ENCODE measurements at places on chromosomes 4 and X. TPM values are rescaled to one million over a fixed set of nuclear protein-coding genes. Genes with fewer than 3 reads are reported as not detected.
A peak's percentile ranks its signal among the peaks of the same experiment; 100 is the strongest.

DNA sequence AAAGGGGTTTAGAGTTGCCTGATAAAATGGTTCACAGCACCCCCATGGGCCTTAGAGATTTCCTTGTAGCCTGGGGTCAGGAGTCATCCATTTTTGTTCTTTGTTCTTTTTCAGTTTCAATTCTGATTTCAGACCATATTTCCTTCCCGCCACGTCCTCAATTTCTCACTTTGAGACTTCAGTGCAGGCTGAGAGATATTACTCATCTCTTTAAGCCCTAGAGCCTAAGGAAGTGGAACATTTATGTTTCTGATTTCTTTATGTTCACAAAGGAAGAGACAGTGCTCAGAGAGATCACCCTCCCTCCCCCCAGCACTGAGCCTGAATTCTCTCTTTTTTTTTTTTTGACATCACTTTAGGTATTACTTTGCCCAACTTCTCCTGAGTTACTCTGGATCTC lies 56.3 kb downstream of the MSN start:
- DNase-seq, result no peak
- H3K36me3 ChIP-seq, result no peaks in the 10 kb centered on the region
- peaks cover 13% of the 10 kb centered on the region for H3K4me1 ChIP-seq
- no peak overlapping the region for H3K27ac ChIP-seq
- H3K27me3 ChIP-seq, result no peaks in the 10 kb centered on the region

The CLDN34 gene
- 0.67 TPM for total RNA-seq

DNA sequence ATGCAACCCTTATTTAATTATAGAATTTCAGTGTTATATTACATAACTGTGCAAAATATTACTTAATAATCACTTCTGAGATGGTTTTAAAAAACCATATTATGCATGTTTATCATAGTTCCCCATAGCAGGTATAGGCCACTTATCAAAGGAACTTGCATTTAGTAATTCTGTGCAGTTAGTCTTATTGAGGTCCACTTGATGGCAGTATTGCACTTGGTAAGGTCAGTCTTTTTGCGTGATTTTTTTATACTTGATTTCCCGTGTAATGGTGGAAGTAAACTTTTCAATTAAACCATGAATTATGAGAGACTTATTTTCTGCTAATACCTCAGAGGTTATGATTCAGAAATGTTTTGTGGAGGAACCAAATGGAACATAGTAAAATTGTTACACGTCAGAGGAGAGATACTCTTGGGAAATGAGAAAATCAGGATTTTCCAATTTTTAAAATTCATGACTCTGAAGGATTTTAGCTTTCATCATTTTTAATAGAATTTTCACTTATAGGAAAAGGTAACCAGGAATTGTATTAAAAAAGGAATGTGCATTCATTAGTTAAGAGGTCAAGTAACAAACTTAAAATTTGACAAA lies 230.0 kb downstream of the CCSER1 start:
- peaks cover 4% of the 10 kb centered on the region for H3K4me1 ChIP-seq
- no peaks in the 10 kb centered on the region for H3K36me3 ChIP-seq
- no peaks in the 10 kb centered on the region for H3K27me3 ChIP-seq
- no peak overlapping the region for H3K27ac ChIP-seq
- DNase-seq, result no peak
- H3K4me3 ChIP-seq, result no peak overlapping the region

DNA sequence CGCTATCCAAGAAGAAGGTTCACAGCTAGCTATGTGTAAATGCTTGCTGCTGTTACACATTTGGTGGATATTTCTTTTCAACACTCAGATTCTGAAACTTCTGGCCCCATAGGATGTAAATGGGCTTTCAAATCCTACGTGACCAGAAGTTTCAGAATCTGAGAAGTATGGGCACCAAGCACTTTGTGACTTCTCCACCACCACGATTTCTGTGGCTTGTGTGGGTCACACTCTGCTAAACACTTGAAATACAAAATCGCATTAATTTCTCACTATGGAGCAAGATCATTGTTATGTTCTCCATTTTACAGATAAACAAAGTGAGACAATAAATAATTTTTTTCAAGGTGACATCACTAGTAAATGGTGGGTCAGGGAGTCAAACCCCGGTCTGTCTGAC lies 259.4 kb upstream of the JADE1 start:
- no peak for DNase-seq
- peaks cover 19% of the 10 kb centered on the region for H3K4me1 ChIP-seq
- H3K36me3 ChIP-seq, result no peaks in the 10 kb centered on the region
- H3K4me3 ChIP-seq, result no peak overlapping the region
- no peaks in the 10 kb centered on the region for H3K27me3 ChIP-seq
- H3K27ac ChIP-seq, result no peak overlapping the region

GRCh38 chrX:41512394-41512793 lies 65.3 kb downstream of the NYX start:
- no peak overlapping the region for H3K27ac ChIP-seq
- no peak overlapping the region for H3K4me3 ChIP-seq
- H3K27me3 ChIP-seq, result no peaks in the 10 kb centered on the region
- no peaks in the 10 kb centered on the region for H3K4me1 ChIP-seq

DNA sequence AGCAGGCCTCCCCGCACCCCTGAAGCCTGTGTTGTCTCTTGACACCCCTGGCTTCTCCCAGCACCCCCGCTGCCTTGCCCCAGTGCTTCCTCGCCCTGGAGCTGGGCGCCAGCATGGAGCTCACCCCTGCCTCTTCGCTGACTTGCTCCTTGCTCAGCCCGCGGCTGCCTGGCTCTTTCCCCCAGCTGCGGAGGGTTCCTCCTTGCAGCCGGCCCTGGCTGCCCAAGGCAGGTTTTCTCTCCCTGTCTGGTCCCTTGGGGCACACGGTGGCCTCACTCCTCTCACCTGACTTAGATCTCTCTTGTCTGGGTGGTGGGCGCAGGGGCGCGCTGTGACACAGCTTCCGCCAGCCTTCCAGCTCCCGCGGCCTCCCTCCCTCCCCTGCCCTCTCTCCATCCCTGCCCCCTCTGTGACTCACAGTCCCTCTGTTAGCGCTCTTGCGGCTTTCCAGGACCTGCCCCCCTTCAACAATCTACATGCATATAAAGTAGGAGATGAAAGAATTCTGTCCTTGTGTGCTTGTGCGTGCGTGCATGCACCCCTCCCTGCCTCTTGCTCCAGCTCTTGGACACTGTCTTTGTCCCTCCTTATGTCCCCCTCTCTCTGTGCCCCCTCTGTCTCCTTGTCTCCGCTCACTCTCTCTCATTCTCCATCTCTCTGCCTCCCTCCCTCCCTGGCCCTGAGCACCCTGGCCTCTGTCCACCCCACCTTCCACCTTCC lies 2.2 kb downstream of the PLXNB3 start:
- no peak for DNase-seq
- H3K27ac ChIP-seq, result no peak overlapping the region
- no peaks in the 10 kb centered on the region for H3K4me1 ChIP-seq
- no peaks in the 10 kb centered on the region for H3K36me3 ChIP-seq

DNA sequence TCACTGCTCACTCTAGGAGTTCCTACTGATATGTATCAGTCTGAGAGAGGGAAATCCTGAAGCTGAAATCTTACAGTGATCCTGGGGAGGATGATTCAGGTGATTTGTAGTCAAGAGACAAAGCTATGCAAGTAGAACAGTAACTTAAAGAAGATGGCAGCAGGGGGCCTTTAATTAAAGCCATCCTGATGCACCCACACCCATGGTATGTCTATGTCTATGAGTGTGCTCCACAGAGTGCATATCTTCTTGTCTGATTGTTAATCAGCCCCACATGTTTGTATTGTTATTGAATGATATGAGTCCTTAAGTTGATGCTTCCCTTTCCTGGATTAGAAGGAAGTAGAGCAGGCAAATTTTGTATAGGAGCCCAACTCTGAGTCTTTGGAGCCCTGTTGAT lies 78.8 kb downstream of the NHS start:
- H3K27me3 ChIP-seq, result no peaks in the 10 kb centered on the region
- H3K27ac ChIP-seq, result no peak overlapping the region
- no peaks in the 10 kb centered on the region for H3K36me3 ChIP-seq
- H3K4me3 ChIP-seq, result no peak overlapping the region

The TENM3 gene
- 41.8 TPM for total RNA-seq

The PPEF2 gene
- not detected for total RNA-seq

DNA sequence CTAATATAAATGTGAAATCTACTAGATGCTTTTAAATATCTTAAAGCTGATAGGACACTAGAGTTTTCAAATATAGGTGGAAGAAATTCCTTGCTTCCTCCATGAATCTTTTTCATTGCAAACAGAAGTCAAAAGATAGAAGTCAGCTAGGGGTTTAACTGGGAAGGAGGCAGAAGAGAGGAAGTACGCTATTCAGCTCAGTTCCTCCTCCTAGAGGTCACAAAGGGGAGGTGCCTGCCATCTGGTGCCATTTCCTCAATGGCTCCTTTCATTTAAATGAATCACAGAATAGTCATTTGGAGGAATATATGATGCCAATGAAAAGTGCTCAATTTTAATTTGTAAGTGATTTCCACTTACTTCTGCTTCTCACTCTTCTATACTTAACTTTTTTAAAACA lies 8.5 kb downstream of the COL25A1 start:
- H3K4me3 ChIP-seq, result no peak overlapping the region
- no peak overlapping the region for H3K27ac ChIP-seq
- no peaks in the 10 kb centered on the region for H3K4me1 ChIP-seq

DNA sequence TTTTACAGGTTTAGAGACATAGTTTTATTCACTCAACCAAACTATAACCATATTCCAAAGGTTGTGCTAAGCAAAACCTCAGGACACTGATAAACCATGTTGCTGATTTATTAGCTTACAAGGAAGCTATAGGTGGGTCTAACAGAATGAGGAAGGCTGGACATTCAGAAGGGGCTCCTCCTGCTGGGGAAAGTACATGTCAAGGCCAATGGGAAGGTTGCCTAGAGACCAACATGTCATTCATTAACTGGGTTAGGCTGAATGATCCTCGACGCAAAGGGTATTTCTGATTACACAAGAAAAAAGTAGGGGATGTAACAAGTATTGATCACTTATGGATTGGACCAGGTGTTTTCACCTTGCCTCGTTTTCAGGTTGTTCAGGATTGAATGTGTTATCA lies 30.3 kb downstream of the SLC10A6 start:
- H3K36me3 ChIP-seq, result no peaks in the 10 kb centered on the region
- H3K27me3 ChIP-seq, result no peaks in the 10 kb centered on the region
- no peak overlapping the region for H3K4me3 ChIP-seq
- DNase-seq, result no peak
- no peak overlapping the region for H3K27ac ChIP-seq

The MRPS18C gene
- 22.4 TPM for total RNA-seq

GRCh38 chr4:173909294-173909693 lies 374.2 kb downstream of the FBXO8 start:
- no peaks in the 10 kb centered on the region for H3K36me3 ChIP-seq
- H3K4me1 ChIP-seq, result no peaks in the 10 kb centered on the region
- DNase-seq, result no peak
- H3K27ac ChIP-seq, result no peak overlapping the region
- no peak overlapping the region for H3K4me3 ChIP-seq

- H3K4me1 ChIP-seq, result no peaks in the 10 kb centered on the region
- peak; percentile 15 for DNase-seq
- no peaks in the 10 kb centered on the region for H3K27me3 ChIP-seq
- H3K36me3 ChIP-seq, result no peaks in the 10 kb centered on the region
These were observed 2.9 kb downstream of the EDA start for GRCh38 chrX:69618803-69619202.

GRCh38 chrX:6732101-6732500 lies 197.2 kb upstream of the VCX3A start:
- no peak overlapping the region for H3K4me3 ChIP-seq
- no peak overlapping the region for H3K27ac ChIP-seq
- no peaks in the 10 kb centered on the region for H3K4me1 ChIP-seq
- no peak for DNase-seq

DNA sequence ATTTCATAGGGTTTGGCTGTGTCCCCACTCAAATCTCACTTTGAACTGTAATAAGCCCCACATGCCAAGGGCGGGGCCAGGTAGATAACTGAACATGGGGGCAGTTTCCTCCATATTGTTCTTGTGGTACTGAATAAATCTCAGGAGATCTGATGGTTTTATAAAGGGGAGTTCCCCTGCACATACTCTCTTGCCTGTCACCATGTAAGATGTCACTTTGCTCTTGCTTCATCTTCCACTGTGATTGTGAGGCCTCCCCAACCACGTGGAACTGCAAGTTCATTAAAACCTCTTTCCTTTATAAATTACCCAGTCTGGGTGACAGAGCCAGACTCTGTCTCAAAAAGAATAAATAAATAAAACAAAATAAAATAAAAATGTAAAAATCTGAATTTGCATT lies 95.9 kb downstream of the PDS5A start:
- H3K4me3 ChIP-seq, result no peak overlapping the region
- DNase-seq, result no peak
- H3K27me3 ChIP-seq, result no peaks in the 10 kb centered on the region

GRCh38 chr4:20829617-20830357 lies 129.5 kb downstream of the PACRGL start:
- H3K4me1 ChIP-seq, result no peaks in the 10 kb centered on the region
- H3K27me3 ChIP-seq, result no peaks in the 10 kb centered on the region
- H3K4me3 ChIP-seq, result no peak overlapping the region
- H3K27ac ChIP-seq, result no peak overlapping the region
- no peak for DNase-seq

DNA sequence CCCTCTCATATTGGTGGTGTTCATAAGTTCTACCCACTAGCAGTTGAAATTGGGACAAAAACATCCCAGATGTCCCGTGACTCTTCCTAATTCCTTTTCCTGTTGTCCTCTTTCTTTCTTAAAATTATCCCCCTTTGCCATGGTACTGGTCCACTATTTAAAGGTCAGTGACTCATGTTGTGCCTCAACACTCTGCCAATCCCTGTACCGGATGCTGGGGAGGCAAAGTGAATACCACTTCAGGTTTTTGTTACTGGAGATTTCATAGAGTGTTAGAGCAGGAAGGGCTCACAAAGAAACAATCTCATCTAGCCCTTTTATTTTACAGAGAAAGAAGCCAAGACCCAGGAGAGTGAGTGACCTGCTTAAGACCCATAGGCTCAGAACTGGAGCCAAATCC lies 24.6 kb downstream of the SEPTIN11 start:
- no peak overlapping the region for H3K27ac ChIP-seq
- no peaks in the 10 kb centered on the region for H3K27me3 ChIP-seq

DNA sequence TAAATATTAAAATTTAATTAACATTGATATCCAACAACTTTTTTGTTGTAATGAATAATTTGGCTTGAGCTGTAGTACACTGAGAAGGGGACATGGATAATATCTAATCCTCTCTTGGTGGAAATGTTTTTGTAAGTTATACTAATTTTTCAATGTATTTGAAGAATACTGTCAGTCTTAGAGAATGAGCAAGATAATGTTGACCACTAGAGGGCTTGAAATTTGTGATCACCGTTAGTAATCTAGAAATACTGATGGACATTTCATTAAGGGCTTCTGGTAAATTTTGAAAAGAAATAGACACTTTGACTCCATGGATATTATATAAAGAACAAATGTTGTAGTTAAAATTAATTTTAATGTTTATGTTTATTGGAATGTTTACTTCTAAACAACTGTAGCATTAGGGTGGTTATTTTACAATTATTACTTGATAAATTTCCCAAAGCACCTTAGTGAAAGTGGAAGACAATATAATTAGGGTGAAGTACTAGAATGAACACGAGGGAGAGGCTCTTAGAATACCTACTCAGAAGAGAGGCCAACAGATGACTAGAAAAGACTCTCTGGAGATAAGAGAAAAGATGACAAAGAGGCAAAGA lies 20.0 kb upstream of the CAMK2D start:
- no peaks in the 10 kb centered on the region for H3K36me3 ChIP-seq
- no peak overlapping the region for H3K4me3 ChIP-seq
- no peak overlapping the region for H3K27ac ChIP-seq
- no peaks in the 10 kb centered on the region for H3K4me1 ChIP-seq
- no peak for DNase-seq
- H3K27me3 ChIP-seq, result no peaks in the 10 kb centered on the region

The SLC30A9 gene
- total RNA-seq, result 158 TPM

GRCh38 chr4:16310606-16311005 lies 84.3 kb upstream of the TAPT1 start:
- H3K27ac ChIP-seq, result no peak overlapping the region
- H3K4me1 ChIP-seq, result no peaks in the 10 kb centered on the region
- no peaks in the 10 kb centered on the region for H3K27me3 ChIP-seq
- no peak overlapping the region for H3K4me3 ChIP-seq
- H3K36me3 ChIP-seq, result no peaks in the 10 kb centered on the region

Measured in thyroid gland (tissue), 4 donors.